ENCODE measurements at places on chromosomes 16 and 17.
A peak's percentile ranks its signal among the peaks of the same experiment; 100 is the strongest.

DNA sequence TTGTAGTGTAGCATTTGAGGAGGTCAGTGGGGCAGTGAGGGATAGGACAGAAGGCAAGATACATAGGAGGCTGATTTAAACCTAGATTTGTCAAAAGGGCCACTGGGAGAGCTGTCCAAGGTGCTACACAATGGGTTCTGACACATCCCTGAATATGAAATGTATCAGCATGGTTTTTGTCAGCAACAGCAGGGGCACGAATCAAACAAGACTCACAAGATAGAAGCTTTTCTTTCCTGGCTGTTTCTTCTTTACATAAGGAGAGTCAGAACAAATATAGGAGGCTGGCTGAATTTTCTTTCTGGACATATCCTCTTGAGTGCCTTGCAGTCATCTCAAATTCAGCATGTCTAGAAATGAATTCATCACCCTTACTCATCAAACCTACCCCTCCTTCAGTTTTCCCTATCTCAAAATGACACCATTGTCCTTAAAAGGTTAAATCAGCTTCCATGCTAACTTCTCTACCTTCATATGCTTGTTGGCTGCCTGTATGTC, 130.5 kb downstream of the NPIPB5 start:
- DNase-seq = no peak

- DNase-seq = no peak
These were observed 63.5 kb downstream of the IL21R start for GRCh38 chr16:27465483-27465879.

GRCh38 chr16:86955136-86955855, 361.9 kb downstream of the C16orf95 start:
- no peak for DNase-seq

- no peak for DNase-seq
These were observed 3.4 kb upstream of the HOXB5 start for GRCh38 chr17:48596735-48597527.

GRCh38 chr17:64426596-64426995, 22.3 kb upstream of the MILR1 start:
- no peak for DNase-seq

GRCh38 chr16:31131841-31132271, 3.7 kb downstream of the PRSS8 start:
- no peak for DNase-seq

GRCh38 chr16:82882982-82883835, 256.4 kb downstream of the CDH13 start:
- no peak for DNase-seq

- DNase-seq = no peak
These were observed 67.9 kb downstream of the TRIM37 start for GRCh38 chr17:59038734-59039133.

GRCh38 chr17:72421128-72422092, 300.6 kb downstream of the SOX9 start:
- no peak for DNase-seq

GRCh38 chr16:48501516-48502377, 108.2 kb downstream of the N4BP1 start:
- no peak for DNase-seq

DNA sequence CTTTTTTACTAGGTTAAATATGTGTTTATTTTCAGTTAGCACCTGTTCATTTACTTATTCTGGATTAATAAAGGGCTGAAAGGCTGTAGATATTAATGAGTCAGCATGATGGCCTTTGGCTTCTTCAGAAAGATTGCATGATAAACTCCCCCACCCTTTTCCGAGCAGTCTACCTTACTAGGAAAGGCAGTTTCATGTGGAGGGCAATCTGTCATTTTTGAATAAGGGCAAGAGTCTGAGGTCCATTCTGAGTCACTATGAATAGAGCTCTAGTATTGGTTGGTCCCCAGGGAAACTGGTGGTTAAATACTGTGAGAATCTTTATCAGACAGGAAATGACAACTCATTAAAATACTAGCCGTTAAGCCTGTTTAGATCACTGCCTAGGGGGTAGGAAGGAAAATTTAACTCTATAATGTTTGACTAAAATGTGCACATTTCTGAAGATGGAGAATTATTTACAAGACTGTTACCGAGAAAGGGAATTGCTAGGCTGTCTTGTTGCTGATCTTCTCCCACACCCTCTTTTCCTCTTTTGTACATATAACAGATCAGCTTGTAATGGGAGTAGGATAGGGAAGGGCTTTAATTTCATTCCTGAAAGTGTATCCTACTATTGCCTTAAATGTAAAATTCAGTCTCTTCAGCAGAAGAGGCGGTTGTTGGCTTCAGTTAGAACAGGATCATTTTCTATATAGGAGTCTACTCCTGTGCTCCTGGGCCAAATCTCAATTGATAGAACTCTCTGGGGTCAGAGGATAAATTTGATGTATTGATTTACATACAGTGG, 63.3 kb downstream of the TUBD1 start:
- DNase-seq = no peak

DNA sequence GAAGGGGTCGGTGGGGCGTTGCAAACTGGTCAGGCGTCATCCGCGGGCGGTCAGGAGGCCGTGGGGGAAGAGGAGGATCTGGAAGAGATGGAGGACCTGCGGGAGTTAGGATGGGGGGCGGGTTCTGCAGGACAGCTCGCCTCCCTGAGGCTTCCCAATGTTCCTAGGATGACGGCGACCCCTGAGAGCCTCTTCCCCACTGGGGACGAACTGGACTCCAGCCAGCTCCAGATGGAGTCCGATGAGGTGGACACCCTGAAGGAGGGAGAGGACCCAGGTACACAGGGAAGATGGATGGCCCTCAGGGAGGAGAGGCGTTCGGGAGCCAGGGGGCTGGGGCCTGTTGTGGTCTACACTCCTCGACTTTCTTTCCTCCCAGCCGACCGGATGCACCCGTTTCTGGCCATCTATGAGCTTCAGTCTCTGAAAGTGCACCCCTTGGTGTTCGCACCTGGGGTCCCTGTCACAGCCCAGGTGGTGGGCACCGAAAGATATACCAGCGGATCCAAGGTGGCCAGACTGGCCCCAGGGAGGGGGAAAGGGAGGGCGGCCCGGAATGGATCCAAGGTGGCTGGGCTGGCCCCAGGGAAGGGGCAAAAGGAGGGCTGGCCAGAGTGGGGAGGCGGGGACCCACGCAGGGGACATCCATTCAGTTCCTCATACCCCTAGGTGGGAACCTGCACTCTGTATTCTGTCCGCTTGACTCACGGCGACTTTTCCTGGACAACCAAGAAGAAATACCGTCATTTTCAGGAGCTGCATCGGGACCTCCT, 839 bp downstream of the PLD2 start:
- no peak for DNase-seq

GRCh38 chr17:81238815-81239713, at the start of the genes NDUFAF8 and TEPSIN:
TSS of gene NDUFAF8 (plus strand) at chr17:81239318. CDS start at chr17:81239364, 46 bp downstream.
TSS of gene TEPSIN (minus strand) at chr17:81239055. CDS start at chr17:81239033, 22 bp downstream.
- DNase-seq = peak; percentile 94

DNA sequence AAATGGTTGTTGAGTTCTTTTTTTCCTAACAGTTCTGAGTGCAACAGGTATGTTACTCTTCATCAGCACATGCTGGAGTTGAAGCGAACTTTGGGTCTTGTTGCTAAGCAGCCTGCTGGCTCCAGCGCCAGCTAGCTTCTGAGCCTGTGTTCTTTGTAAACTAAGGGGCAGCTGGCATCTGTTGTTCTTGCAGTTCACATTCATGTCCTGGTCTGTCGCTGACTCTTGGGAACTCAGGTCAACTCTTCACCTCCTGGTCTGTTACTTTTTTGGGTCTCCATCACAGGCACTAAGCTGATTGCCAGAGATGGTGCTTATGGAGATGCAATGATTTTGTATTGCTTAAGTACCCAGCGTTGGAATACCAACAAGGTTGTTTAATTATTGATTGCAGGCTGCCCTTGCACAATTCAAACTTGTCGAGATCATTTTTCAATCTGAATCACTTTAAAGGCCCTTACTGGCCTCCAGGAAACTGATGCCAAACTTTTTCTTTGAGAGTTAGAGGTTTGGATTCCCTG, 40.9 kb downstream of the USP10 start:
- no peak for DNase-seq

- no peak for DNase-seq
These were observed 24.2 kb downstream of the SAP30BP start for GRCh38 chr17:75691371-75691791.

GRCh38 chr17:8623591-8623990, 6.9 kb downstream of the MYH10 start:
- no peak for DNase-seq

DNA sequence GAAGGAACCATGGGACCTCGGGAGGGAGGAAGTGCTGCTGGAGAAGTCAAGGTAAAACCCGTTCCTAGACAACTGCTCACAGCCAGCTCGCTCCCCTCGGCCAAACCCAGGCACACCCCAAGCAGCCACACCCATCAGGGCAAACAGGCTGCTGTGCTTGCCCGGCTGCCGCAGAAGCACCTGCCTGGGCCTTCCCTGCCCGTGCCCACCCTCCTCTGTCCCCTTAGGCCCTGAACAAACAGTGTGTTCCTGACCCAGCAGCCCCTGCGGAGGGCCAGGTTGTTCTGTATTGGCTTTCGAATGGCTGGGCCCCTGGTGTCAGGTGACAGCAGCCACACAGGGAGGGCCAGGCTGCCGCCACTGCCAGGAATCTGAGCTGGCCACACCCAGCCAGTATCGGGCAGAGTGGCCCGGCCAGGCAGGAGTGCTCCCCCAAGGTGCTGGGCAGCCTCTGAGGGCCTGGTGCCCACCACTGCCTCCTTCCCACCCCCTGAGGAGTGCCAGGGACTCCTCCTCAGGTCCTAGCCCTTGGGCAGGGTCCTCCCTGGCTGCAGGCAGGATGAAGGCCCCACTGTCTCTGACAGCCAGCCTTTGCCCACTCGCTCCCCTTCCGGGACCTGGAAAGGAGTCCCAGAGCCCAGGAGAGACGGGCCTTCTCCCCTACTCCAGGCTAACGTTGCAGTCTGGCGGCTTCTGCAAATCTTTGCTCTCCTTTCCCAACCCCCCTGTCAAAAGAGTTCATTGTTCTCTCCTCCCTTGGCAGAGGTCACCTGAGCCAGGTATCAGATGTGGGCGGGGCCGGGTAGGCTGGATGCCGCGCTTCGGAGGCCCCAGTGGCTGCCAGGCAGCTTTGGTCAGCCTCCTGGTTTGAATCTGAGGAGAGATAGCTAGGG, 24.0 kb downstream of the LLGL2 start:
- DNase-seq = no peak

- DNase-seq = no peak
These were observed 20.6 kb upstream of the PIK3R6 start for GRCh38 chr17:8887834-8888703.

- DNase-seq = no peak
These were observed 16.8 kb upstream of the SUZ12 start for GRCh38 chr17:31919802-31920525.

- no peak for DNase-seq
These were observed 9.6 kb downstream of the DLX3 start for GRCh38 chr17:49985310-49985990.

GRCh38 chr17:12193144-12193735, 172.6 kb downstream of the MAP2K4 start:
- no peak for DNase-seq

DNA sequence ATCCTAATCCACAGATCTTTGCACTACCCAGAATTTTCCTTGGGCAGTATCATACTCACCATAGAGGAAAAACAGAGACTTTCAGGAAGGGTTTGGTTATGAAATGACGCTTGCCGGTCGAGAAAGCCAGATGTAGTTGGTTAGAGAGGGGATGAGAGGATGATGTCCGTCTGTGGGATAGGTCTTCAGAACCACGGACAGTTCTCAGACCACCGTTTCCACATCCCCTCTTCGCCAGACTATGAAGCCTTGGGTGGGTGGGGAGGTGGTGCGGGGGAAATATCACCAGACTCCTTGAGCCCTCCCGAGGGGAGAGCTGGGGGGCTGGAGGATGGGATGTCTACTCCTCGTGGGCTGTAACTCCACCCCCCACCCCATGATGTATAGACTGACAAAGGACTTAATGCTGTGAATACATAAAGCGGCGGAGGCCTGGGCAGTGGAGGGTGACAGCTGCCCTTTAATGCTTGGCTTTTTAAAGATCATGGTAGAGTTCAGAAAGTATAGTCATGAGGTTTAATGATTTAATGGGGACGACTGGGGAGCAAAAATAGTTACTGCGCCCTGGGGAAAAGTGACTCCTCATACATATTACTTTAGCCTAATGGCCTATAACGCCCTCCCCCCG, 96.6 kb downstream of the MRM1 start:
- no peak for DNase-seq

DNA sequence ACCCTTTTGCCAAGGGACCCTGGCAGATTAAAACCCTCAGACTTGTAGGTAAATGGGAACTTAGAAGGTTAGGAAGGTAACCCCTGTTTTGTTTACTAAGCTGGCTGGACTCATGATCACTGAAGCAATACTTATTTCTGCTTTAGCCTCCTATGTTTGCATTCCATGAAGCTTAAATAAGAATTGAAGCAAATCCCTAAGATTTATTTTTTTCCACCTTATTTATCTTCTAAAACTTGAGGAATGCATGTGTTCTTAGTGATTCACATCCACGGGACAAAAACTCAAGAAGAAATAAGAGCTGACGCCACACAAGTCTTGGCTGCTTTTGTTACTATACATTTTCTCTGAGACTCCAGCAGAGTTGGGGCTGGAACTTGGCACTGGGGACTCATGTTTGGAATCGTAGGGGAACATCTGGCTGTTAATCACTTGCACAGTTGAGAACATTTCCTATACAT, 35.5 kb downstream of the CLUAP1 start:
- DNase-seq = no peak

- no peak for DNase-seq
These were observed 68.5 kb upstream of the MED9 start for GRCh38 chr17:17408236-17408794.

- no peak for DNase-seq
These were observed 34.4 kb downstream of the N4BP1 start for GRCh38 chr16:48575471-48576050.

DNA sequence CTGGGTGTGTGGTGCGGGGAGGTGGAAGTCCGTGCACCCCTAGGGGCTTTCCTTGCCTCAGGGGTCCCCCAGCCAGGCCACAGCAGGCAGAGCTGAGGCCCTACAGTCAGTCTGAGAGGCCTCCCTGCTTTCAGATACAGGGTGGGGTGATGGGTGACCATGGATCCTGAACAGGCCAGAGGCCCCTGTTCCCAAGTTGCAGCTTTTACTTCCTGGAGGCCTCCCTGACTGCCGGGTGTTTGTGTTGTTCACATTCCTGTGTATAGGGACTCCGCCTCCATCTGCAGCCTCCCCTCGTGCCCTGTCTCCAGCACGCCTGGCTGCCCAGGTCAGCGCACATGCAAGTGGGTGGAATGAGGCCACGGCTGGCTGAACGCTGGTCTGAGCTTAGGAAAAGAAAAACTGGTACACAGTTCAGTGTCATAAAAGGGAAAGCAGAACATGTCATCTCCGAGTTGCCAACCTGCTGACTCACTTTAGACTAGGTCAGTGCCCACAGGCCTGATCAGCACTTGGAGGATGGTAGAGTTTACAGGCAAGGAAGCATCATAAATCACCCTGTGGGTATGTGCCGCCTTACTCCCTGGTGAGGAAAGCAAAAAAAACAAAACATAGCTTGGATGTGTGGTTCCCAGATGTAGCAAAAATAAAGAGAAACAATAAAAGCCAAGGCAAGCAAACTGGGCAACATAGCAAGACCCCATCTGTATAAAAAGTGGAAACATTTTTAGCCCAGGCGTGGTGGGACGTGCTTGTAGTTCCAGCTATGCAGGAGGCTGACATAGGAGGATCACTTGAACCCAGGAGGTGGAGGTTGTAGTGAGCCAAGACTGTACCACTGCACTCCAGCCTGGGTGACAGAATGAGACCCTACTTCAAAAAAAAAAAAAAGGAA, 6.2 kb upstream of the SLC7A6 start:
- DNase-seq = no peak
